8988T (cell line): ENCODE measurements at places on chromosomes 2 and 18.

DNA sequence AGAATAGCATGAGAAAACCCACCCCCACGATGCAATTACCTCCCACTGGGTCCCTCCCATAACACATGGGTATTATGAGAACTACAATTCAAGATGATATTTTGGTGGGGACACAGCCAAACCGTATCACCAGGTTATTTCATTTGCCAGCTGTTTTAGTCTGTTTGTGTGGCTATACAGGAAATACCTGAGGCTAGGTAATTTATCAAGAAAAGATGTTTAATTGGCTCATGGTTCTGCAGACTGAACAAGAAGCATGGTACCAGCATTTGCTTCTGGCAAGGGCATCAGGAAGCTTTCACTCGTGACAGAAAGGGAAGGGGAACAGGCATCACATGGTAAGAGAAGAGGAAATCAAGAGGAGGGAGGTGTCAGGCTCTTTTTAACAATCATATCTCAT is 329.2 kb downstream of the GULP1 start:
- no peak for DNase-seq

GRCh38 chr2:215745331-215745730 is 268.0 kb downstream of the MREG start:
- no peak for DNase-seq

- DNase-seq = peak; percentile 71
Observed at GRCh38 chr2:224585211-224586088, at the start of gene CUL3. Gene CUL3, minus strand, starts transcription at chr2:224585363. Its CDS starts 354 bp downstream, at chr2:224585009.

DNA sequence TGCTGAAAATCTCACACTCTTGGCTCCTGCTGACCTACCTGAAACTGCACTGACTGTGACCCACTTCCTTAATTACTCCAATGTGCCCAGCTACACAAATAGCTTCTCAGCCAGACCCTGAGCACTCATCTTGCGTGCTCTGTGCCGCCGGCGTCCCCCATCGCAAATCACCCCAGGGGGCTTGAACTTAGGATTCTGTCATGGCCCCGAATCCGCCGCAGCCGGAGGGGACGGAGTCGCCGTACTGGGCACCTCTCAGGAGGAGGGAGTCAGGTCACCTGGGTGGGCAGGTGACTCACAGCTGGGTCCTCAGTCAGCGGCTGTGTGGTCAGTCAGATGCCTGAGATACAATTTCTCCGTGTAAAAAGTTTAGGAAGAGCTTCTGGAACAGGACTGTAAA is 804.9 kb upstream of the SALL3 start:
- DNase-seq = no peak

DNA sequence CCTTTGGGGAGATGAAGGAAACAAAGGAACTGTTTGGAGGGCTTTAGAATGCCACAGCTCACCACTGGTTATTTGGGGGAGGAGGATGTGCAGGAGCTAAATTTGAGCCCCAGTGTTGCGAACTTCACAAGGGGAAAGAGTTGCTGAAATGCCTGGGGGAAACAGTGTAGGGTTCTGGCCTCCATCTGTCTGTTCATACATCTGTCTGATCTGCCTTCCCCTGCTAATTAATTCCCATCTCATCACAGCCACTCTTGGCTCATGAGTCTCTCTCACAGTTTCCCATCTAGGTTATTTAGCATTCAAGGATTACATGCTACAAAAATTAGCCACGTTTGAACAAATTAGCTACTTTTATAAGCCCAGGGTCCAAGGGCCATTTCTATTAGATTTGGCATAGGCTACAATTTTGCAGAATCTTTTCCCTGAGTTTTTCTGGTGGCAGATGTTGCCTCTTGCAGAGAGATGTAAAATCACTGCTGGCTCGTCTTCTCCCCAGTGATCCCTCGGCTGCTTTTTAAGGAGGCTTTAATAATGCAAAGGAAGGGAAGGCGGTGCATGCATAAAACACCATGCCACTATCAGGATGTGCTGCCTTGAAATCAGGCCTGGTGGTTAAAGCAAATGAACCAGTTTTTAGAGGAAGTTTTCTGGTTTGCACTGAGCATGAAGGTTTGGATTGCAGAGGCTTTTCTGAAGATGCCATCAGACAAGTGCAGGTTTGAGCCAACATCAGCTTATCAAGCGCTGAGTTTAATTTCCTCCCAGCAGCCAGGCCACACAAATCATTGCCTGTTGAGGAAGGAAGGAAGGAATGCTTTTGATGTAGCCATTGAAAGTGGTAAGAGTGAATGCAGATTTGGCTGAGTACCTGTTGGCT is 35.0 kb downstream of the ADD2 start:
- no peak for DNase-seq

GRCh38 chr2:61045999-61046398 is 19.7 kb upstream of the SANBR start:
- no peak for DNase-seq

DNA sequence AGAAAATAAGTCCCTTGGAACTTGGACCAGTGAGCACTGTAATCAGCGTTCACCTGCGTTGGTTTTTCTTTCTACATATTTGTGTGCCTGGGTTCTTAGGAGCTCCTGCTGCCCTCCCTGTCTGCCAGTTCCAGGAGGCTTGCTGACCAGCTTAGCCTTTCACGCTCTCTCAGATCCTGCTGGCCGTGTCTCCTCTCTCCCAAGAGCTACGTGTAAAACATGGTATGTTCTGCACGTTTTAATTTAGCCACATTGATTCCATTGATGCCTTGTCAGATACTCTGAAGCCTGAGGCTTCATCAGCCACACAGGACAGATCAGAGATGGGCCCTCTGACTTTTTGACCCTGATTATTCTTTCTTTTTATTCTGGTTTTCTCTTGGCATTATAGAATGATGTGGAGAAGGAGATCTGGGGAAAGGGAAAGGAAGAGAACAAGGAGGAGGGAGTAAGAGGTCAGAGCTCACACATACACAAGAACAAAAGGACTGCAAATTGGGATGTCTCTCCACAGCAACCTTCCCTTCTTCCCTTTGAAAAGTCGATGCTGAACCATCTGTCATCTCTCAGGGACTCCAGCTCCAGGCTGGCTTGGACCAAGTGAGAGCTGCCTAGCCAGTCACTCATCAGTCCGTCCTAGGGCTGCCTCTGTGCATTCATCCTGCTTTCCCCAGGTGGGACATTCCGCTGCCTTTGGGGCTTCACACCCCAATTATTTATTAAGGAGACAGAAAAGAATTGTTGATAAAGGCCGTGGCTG is 152.8 kb downstream of the PIK3C3 start:
- no peak for DNase-seq

- DNase-seq = no peak
Observed at GRCh38 chr2:186592137-186592875, 2.5 kb downstream of the ITGAV start.

DNA sequence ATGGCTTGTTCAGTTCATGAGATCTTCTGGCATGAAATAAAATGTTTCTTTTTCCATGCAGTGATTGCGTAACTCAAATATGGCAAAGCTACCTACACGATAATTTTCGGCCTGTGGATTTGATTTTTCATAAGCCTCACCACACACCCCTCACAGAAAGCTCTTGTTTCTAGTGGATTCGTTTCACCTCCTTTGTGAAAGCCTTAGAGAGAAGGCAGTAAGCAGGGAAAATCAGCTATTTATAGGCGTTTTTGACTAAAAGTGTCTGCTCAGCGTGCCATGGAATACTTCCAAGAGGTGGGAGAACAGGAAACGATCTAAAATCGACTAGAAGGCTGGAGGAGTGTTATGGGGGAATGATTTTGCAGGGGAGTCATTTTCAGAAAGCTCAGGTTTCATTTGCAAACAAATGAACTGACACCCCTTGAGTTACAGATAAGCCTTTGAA is 417.9 kb downstream of the TGIF1 start:
- no peak for DNase-seq

DNA sequence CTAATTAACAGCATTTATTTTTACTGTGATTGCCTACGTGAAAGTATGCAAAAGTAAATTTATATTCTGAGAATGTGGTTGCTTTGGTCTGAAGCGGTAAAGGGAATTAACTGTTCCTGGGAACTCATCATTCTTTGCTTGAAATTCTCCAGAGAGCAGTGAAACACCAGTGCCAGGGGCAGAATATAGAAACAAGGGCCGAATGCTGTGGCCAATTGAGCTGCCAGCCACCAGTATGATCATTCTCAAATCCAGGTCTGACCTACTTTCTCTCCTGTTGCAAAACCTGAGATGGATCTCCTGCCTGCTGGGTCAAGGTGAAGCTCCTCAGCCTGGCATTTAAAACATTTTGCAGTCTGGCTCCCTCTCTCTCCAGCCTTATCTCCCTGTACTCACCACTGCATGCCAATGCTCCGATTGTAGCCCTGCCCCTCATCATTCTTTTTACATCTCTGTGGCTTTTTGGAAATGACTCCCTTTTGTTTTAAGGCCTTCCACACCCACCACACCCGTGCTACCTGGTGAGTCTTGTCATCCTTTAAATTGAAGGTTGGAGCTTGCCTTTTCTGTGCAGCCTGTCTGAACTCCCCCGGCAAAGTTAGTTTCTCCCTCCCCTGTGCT is 94.5 kb upstream of the TMEM178A start:
- no peak for DNase-seq

- DNase-seq = no peak
Observed at GRCh38 chr18:4385876-4386275, 69.2 kb downstream of the DLGAP1 start.

DNA sequence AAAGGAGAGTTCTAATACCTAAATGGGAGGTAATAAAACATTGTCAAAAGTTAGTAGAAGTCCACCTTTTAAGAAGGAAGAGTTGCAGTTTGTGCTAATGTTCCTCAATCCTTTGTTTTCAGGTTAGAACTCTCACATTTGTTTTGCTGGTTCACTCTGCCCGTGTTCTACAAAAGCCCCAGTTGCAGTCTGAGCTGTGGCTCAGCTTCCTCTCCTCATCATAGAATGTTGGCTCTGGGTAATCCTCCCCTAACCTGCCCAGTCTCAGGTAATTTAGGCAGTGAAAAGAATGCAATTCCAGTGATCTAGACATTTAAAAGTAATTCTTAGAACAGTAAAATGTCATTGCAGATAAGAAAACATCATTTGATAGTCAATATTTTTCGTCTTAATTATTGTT is 1410.4 kb upstream of the ZEB2 start:
- DNase-seq = no peak

GRCh38 chr2:11932048-11932512 is 185.6 kb downstream of the LPIN1 start:
- no peak for DNase-seq

DNA sequence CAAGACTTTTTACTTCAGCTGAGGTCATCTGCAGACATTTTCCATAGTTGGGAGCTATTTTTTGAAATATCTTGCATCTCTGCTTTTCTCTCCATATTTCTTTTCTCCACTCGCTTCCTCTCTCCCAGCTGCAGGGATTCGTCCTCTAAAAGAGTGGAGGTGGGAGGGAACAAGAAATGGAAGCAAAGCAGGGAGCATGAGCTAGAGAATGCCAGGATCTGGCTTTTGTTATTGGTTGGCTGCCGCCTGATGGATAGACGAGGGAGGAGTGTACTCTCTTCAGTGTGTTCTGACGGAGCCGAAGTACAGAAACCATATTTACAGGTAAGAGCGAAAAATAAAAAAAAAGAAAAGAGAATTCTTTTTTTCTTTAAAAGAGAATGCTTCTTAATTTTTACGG is at the start of gene CSRNP3:
TSS of gene CSRNP3 (plus strand) at position 282 of the 400 bp plus-strand sequence. CDS start 125,368 bp downstream, outside the sequence.
- peak; percentile 3 for DNase-seq

- DNase-seq = no peak
Observed at GRCh38 chr2:194301946-194302345, 1355.1 kb upstream of the SLC39A10 start.

DNA sequence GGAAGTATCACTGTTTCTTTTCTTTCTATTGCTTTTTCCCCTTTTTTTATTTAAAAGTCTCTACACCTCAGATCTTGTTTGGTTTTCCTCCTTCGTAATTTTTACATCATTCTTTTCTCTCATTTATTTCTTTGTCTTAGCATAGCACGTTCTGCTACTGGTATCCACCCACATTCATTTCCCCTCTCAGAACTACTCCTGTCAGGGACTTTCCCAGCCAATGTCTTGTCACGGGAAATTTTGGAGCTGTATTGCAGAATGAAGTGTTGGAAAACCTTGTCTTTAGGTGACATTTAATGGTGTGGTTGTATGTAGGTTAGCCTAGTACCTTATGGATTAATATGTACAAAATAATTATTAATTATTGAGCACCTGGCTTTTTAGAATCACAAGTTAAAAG is 34.0 kb downstream of the TTLL4 start:
- no peak for DNase-seq

DNA sequence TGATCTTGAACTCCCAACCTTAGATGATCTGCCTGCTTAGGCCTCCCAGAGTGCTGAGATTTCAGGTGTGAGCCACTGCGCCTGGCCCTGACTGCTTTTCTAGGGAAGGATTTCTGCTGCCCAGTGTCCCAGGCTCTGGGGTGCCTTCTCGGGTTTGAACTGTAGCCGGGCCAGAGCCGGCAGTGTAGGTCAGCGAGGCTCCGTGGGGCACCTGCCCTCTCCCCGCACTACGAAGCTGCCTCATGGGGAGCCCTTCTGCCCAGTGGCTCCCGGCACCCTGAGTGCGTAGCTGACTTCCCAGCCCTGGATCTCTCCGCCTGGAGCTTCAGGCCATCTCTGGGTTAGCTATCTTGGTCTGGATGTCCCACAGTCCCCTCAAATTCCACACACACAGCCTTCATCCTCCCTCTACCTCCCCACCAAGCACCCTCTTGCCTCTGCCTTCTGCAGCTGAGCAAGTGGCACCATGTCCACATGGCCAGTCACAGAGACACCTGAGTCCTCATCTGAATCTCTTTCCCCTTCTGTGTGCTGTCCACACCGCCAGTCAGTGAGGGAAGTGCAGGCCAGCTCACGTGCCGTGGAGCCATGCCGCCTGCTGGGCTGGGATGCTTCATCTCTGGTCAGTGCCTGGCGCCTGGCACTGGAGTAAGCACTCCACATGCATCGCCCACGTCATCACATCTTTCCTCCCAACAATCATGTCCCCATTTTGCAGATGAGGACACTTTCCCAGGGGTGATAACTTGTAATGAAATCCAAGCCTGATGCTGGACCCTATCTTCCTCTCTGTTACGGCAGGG is 69.2 kb downstream of the EDAR start:
- DNase-seq = no peak

- DNase-seq = no peak
Observed at GRCh38 chr18:24274837-24275236, 122.8 kb downstream of the OSBPL1A start.

DNA sequence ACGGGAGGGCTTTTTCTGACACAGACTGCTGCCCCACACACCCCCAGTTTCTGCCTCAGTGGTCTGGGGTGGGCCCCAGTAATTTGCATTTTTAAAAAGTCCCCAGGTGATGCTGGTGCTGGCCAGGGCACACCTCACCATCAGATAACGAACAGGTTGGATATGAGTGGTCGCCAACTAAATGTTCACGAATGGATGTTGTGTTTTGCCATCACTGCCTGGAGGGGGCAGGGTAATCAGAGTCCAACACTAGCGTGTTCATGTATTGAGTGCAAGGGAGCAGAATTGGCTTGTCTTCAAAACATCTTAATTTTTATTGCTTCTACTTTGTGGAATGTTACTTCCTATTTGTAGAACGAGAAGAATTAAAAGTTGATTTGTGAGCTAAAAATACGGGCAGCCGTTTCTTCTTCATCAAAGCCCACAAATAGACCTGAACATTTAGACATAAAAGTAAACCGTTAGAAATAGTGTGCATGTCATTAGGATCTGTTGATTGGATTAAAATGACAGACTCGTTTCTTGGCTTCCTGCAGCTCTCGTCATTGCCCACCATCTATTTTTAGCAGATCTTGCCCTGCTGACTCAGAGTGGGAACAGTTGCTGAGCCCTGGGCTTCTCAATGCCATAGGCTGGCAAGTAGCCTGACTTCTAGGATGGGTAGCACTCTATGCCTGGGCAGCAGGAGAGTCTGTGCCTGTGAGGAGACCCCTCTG is 45.2 kb downstream of the NCK2 start:
- no peak for DNase-seq

GRCh38 chr2:71831193-71831577 is 316.5 kb downstream of the CYP26B1 start:
- no peak for DNase-seq
